Activated CD4-positive, alpha-beta T cell treated with anti-CD3 and anti-CD28 coated beads, Interleukin-2, amount 10 ng/mL, durations not matched to agents 7 days and 5 days (primary cell): ENCODE measurements at places on chromosomes 2 and 18.

GRCh38 chr2:182324665-182325064 is 102.2 kb downstream of the PDE1A start:
- H3K4me1 ChIP-seq = no peaks in the 10 kb centered on the region
- H3K27me3 ChIP-seq = no peaks in the 10 kb centered on the region
- no peak for DNase-seq
- H3K36me3 ChIP-seq = no peaks in the 10 kb centered on the region
- H3K4me3 ChIP-seq = no peak overlapping the region
- no peak overlapping the region for H3K27ac ChIP-seq

DNA sequence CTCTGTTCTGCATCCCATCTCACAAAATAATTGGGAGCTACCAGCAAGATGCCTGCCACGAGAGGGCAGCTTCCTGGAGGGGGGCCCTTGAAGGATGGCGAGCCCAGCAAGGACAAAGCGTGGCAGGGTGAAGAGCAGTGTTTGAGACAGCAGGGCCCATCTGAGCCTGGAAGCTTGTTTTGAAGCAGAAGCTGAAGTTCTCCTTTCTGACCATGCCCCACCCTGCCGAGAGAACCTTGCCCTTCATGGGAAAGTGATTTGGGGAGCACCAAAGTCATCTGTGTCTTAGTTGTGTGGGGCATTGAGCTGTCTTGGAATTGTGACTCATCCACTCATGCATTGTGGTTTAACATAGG is 216.3 kb downstream of the BCL11A start:
- no peaks in the 10 kb centered on the region for H3K27me3 ChIP-seq
- H3K4me3 ChIP-seq = no peak overlapping the region
- H3K4me1 ChIP-seq = no peaks in the 10 kb centered on the region
- H3K27ac ChIP-seq = no peak overlapping the region

GRCh38 chr2:208280234-208280633 is 14.2 kb downstream of the PIKFYVE start:
- peaks cover 79% of the 10 kb centered on the region for H3K36me3 ChIP-seq
- no peaks in the 10 kb centered on the region for H3K27me3 ChIP-seq
- DNase-seq = no peak
- no peak overlapping the region for H3K27ac ChIP-seq
- H3K4me1 ChIP-seq = peaks cover 8% of the 10 kb centered on the region

DNA sequence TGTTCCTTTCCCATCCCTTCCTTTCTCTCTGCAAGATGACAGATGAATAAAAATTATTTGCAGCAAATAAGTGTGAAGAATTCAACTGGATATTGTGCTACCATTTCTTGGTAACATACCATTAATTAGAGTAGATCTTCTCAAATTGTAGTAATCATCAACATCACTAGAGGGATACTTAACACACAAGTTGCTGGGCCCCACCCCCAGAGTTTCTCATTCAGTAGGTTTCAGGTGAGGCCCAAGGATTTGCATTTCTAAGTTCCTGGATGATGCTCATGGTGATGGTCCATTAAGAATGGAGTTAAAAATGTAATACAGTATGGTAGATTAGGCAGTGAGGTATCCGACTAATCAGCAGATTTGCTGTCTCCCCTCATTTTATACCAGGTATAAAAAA is 594.0 kb downstream of the ERBB4 start:
- DNase-seq = no peak
- no peaks in the 10 kb centered on the region for H3K4me1 ChIP-seq
- no peak overlapping the region for H3K4me3 ChIP-seq
- H3K27ac ChIP-seq = no peak overlapping the region
- H3K36me3 ChIP-seq = no peaks in the 10 kb centered on the region

DNA sequence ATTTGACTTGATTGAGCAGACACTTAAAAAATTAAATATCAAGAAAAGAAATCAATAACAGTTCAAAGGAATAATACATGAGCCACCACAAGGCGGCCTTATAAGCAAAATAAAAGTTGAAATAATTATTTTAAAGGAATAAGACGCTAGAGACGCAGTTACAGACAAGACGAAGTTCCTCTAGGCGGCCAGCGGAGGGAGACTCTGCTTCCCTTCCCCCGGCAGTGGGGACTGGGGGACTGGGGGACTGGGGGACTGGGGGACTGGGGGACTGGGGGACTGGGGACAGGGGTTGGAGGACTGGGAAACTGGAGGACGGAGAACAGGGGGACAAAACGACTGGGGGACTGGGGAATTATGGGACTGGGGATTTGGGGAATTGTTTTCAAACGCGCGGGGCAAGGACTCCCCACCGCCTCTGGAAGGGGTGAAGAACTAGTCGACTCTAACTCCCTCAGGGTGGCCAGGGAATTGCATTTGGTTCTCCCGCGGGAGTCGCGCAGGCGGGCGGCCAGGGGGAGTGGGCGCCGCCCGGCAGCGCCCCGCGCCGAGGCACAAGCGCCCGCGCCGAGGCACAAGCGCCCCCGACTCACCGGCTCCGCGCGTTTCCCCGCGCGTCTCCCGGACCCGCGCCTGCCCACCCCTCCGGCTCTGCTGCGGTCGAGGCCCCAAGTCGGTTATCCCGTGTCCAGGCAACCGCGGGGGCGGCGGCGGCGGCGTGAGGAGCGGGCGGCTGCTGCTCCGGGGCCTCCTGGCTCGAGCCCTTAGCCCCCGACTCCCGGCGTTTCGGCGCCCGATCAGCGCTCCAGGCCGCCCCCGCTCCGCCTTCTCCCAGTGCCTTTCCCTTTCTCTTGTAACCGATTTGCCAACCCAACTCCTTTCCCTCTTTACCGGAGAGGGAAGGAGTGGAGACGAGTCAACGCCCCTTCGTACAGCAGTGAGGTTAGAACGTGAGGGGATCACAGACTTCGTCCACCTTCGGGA is at the start of gene CCDC178:
Gene CCDC178 (minus strand): TSS at position 662 of the 984 bp plus-strand sequence. CDS start 28,633 bp downstream, outside the sequence.
- no peak within 1 kb of the TSS for H3K4me3 ChIP-seq
- DNase-seq = no peak
- no peaks in the 10 kb centered on the region for H3K36me3 ChIP-seq
- peaks cover 15% of the 10 kb centered on the region for H3K27me3 ChIP-seq
- H3K27ac ChIP-seq = no peak within 1 kb of the TSS
- no peaks in the 10 kb centered on the region for H3K4me1 ChIP-seq

DNA sequence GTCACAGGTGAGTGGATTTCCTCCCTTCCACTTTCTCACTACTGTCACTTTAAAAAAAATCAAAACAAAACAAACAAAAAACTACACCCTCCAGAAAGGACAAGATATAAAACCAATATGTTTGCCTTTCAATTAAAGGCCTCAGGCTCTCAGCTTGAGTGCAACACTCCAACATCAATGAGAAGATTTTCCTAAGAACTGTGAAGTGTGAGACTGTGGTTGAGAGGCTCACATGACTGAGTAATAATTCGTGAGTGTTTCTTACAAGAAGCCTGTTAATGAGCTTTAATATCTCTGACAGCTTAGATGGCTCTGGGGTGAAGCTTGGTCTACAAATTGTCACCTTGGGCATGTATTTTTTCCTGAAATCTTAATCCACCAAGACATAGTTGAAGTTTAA is 216.1 kb downstream of the ETAA1 start:
- no peak overlapping the region for H3K27ac ChIP-seq
- H3K4me1 ChIP-seq = no peaks in the 10 kb centered on the region
- no peaks in the 10 kb centered on the region for H3K27me3 ChIP-seq

DNA sequence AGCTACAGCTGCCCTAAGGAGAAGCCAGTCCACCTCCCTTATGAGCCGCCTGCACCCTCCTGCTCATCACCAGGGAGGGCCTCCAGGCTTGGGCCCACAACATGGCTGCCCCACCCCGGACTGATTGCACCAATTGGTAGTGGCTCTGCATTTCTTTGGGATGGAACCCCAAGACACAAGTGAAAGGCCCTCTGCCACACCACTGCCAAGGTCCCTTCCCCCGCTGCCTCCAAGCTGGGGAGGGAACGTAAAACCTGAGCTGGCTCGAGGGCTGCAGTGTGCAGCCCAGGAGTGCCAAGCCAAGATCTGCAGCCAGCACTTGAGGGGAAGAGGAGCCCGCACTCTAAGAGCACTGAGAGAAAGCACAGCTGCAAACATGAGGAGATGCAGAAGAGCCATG is 97.3 kb downstream of the EFEMP1 start:
- no peak overlapping the region for H3K27ac ChIP-seq
- H3K4me3 ChIP-seq = no peak overlapping the region
- H3K27me3 ChIP-seq = no peaks in the 10 kb centered on the region
- DNase-seq = no peak
- no peaks in the 10 kb centered on the region for H3K36me3 ChIP-seq
- H3K4me1 ChIP-seq = no peaks in the 10 kb centered on the region

DNA sequence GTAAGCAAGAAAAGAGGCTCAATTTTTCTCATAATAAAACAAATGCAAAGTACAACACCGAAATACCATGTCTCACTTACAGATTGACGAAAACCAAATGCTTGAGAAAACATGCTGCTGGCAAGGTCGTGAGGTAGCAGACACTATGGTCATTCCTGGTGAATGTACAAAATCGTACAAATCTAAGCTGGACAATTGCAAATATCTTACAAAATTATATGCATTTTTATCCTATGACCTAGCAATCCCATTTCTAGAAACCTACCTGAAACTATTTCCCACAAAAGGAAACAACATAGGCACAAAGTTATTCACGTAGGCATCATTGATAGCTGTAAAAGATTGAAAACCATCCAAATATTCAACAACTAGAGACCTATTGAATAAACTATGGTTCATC is 54.0 kb downstream of the SCG2 start:
- DNase-seq = no peak
- H3K27ac ChIP-seq = no peak overlapping the region
- H3K27me3 ChIP-seq = no peaks in the 10 kb centered on the region
- H3K36me3 ChIP-seq = no peaks in the 10 kb centered on the region
- no peak overlapping the region for H3K4me3 ChIP-seq

DNA sequence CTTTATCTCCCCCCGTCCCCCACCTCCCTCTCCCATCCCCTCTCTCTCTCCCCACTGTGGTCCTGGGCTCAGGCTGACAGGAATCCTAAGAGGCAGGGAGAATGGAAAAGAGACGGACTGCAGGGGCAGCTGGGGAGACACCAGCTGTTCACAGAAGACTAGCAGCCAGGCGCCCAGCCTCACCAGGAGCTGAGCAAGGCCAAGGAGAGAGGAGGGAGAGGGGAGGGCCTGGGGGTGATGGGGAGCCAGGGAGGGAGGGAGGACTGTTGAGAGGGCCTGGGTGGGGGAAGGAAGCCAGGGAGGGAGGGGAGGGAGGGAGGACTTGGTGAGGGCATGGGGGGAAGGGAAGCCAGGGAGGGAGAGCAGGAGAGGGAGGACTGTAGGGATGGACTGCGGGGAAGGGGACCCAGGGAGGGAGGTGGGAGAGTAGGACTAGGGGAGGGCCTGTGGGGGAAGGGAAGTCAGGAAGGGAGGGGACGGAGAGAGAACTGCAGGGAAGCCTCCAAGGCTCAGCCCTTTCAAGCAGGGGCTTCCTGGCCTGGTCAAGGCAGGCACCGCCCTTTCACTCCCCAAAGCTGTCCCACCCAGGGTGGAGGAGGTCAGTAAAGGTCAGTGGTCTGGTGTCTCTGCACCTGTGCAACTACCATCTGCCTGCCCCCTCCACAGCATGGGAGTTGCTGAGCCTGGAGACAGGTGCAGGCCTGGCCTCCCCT is 517.7 kb upstream of the MYT1L start:
- no peaks in the 10 kb centered on the region for H3K27me3 ChIP-seq
- no peak overlapping the region for H3K4me3 ChIP-seq
- DNase-seq = no peak
- no peak overlapping the region for H3K27ac ChIP-seq

GRCh38 chr18:48620071-48620470 is 81.2 kb downstream of the CTIF start:
- DNase-seq = no peak
- H3K4me3 ChIP-seq = no peak overlapping the region
- H3K36me3 ChIP-seq = no peaks in the 10 kb centered on the region
- no peaks in the 10 kb centered on the region for H3K27me3 ChIP-seq
- H3K4me1 ChIP-seq = no peaks in the 10 kb centered on the region

DNA sequence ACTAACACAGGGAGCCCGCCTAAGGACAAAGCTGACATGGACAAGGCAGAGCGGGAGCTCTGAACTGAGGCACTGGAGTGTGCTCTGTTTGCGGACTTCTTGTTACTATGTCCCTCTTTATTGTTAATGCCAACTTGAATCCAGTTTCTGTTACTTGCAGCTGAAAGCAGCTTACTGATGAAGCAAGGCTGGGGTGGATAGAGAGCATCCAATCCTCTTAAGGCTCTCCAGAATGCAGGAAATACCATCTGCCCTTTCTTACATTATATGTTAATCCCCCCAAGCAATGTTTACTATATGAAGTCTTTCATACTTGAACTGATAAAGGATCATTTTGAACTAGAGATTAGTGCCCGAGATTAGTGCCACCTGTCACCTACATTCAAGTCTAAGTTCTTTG is 9.4 kb downstream of the FAM210A start:
- no peak for DNase-seq
- no peaks in the 10 kb centered on the region for H3K4me1 ChIP-seq
- no peak overlapping the region for H3K4me3 ChIP-seq
- no peaks in the 10 kb centered on the region for H3K27me3 ChIP-seq

- DNase-seq = no peak
- no peaks in the 10 kb centered on the region for H3K27me3 ChIP-seq
- peaks cover 42% of the 10 kb centered on the region for H3K4me1 ChIP-seq
Measured at GRCh38 chr2:127644066-127645025, 1.6 kb upstream of the GPR17 start.

DNA sequence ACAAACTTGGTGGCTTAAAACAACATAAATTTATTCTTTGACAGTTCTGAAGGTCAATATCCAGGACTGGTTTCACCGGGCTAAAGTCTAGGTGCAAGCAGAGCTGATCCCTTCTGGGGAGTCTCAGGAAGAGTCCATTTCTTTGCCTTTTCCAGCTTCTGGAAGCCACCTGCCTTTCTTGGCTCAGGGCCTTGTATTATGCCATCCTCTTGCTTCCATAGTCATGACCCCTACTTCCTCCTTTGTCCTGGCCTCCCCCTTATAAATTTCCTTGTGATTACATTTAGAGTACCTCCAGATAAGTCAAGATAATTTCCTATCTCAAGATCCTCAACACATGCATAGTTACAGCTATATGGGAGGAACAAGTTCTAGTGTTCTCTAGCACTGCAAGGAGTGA is 1089.5 kb downstream of the LRP1B start:
- no peaks in the 10 kb centered on the region for H3K27me3 ChIP-seq
- DNase-seq = no peak
- no peaks in the 10 kb centered on the region for H3K4me1 ChIP-seq
- no peaks in the 10 kb centered on the region for H3K36me3 ChIP-seq
- no peak overlapping the region for H3K27ac ChIP-seq

- DNase-seq = no peak
- no peak overlapping the region for H3K27ac ChIP-seq
- peaks cover 4% of the 10 kb centered on the region for H3K27me3 ChIP-seq
- no peaks in the 10 kb centered on the region for H3K36me3 ChIP-seq
- H3K4me1 ChIP-seq = no peaks in the 10 kb centered on the region
- H3K4me3 ChIP-seq = no peak overlapping the region
Measured at GRCh38 chr2:195304310-195304709, 352.7 kb upstream of the SLC39A10 start.
